Esophagus mucosa (tissue), 1 donor: ENCODE measurements at places on chromosomes 12 and 14. TPM values are rescaled to one million over a fixed set of nuclear protein-coding genes. Genes with fewer than 3 reads are reported as not detected.

GRCh38 chr14:52053044-52053443, 15.8 kb downstream of the NID2 start:
- ATAC-seq = no peak

- ATAC-seq = no peak
Measured at GRCh38 chr12:28583701-28584261, 393.5 kb downstream of the CCDC91 start.

GRCh38 chr12:107229827-107230226, 136.5 kb upstream of the CRY1 start:
- no peak for ATAC-seq

DNA sequence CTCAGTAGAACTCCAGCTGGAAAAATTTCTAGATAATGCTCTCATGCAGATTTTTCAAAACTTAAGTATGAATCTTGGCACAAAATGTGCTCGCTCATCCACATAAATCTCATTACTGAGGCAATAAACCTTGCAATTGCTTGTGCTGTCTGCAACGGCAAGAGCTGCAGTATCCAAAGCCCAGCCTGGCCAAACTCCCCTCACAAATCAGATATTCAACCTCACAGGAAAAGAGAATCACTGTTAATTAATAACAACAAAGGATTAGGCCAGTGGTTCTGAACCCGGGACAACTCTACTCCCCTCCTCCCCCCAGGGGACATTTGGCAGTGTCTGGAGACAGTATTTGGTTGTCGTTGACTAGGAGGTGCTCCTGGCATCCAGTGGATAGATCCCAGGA, 19.2 kb upstream of the CORO1C start:
- ATAC-seq = no peak

GRCh38 chr12:106080791-106081170, 58.0 kb downstream of the NUAK1 start:
- no peak for ATAC-seq

STON2 gene
- 54.0 TPM for total RNA-seq

SCN8A gene
- total RNA-seq = 0.68 TPM
